ENCODE measurements at places on chromosomes 1 and 21.

DNA sequence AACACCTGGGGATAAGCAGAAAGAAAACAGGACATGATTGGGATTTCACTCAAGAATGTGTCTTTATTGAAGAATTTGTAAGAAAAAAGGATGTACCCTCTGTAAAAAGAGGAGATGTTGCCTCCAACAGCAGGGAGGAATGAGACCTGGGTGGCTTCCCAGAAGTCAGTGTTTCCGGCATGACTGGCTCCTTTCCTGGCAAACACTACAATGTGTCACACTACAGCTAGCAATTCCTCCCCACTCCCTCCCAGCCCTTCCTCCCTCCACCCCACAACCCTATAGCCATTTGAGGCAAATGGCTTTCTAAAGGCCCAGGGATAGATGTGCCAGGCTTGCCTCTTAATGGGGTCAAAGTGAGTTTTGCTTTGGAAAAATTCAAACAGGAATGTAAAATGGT, 11.5 kb upstream of the COL8A2 start:
- DNase-seq: no peak

GRCh38 chr1:147611021-147611426, 59.3 kb downstream of the ACP6 start:
- DNase-seq: peak; percentile 28

- no peak for DNase-seq
These were observed 24.2 kb downstream of the ABL2 start for GRCh38 chr1:179205284-179205683.

DNA sequence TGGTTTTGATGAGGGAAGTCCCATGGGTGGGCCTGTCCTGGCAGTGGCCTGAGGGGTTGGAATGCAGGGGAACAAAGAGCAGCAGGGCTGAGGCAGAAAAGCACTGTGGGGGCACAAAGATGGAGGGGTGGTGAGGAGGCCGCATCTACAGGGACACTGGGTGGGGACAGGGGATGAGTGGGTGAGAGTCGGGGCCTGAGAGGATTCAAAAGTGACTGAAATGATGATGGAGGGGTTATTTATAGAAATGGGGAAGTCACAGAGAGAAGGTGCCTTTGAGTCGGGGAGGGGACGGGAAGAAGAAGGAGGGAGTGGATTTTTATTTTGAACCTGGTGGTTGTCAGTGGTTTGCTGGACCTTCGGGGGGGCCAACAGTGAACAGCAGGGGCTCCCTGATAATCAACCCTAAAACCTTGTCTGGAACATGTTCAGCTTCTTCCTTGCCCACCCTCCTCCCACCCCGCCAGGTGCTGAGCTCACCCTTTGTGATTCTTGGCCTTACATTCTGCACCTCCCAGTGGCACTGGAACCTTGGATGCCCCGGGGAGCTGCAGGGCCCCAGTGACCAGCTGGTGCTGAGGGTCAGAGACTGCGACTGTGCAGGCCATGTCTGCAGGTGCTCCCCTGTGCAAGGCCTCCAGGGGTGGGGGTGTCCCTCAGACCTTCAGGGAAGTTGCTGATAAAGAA, 42.9 kb downstream of the IER5 start:
- DNase-seq: no peak

DNA sequence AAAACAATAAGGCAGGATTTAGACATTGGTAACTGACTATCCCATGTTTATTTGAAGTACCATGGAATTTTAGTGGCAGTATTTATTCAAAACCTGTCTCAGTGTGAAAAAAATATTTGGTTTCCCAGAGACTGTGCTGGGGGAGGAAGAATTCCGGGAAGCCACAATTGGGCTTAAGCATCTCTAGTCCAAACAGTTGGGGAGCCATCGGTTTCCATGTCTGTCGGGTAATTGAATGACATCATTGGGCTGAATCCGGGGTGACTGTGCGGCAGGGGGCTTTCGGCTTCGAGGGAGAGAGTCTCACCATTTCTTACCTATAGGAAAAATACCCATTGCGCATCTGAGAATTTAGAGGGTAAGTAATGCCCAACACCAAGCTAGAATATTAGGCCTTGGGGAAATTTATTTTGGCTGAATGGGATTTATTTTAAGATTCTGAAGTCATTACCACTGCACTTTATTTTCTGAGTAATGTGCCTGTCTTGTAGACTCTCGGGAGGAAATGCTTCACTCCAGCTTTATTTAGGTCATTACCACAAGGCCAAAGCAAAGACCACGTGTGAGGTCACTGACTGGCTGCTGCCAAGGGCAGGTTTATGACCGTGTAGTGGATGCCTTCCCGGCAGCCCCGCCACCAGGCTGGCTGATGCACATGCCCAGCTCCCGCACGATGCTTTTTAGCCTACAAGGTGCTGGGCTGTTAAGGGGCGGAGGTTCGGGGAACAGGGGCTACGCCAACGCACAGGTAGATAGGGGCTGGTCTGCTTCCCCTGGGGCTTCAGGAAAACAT, 23.1 kb upstream of the UMODL1 start:
- no peak for DNase-seq

GRCh38 chr1:64176659-64177058, 26.8 kb upstream of the UBE2U start:
- no peak for DNase-seq

- peak; percentile 84 for DNase-seq
These were observed 688.8 kb downstream of the PLA2G4A start for GRCh38 chr1:187517546-187517945.

DNA sequence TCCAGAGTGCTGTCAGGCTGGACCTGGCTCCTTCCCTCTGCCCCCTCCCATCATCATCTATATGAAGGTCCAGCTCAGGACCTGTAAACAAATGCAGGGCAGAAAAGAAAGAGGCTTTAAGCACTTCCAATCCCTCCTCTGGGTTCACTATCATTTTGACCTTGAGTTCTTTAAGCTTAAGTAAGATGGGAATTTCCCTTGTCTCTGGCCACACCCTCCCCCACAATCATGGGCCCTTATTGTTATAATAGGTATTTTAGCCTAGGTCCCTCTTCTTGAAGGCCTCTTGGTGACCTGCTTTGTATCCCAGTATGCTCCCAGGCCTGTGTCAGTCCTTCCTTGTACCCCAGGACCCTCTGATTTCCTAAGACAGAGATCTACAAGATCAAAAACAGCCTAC, 45.1 kb upstream of the EPS15 start:
- no peak for DNase-seq

DNA sequence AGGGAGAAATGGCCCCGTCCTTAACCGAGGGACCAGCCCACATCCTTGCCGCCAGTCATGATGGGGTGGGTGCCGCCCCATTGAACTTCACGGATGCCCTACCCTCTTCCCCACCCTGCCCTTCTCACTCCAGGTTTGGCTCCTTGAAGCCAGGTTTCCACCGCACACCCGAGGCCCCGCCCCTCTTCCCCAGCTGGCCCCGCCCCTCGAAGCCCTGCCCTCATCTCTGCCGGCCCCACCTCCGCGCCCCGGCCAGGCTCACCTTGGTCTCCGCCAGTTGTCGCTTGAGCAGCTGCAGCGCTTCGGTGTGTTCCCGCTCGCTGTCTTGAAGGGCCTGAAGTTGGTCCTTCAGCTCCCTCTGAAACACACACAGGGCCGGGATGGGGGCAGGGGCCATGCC, 16.6 kb downstream of the TRIM62 start:
- DNase-seq: no peak

- DNase-seq: no peak
These were observed 853.2 kb upstream of the B3GALT2 start for GRCh38 chr1:194039578-194039977.

DNA sequence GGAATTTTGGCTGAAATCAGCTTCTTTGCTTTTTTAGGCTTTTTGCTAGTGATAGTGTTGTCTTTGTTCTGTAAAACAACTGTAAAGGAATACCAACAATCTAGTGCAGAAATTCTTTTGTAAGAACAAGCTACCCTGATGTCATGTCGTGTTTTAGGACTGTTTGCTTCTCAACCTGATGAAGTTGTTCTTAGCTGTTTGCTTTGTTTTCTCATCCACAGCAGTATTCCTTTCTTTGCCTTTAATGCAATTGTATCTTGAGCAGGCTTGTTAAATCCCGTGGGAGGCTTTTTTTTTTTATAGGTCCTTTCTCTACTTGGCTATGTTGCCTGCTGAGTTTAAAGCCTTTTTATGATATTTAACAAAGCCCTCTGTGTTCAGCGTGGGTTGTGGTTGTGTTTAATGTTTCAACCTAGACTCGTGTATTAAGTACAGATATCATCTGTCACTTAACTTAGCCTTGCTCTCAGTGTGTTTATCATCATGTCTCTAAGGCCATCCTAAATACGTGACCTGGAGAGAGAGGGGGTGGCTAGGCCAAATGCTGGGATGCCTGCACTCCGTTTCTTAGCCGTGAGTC, 31.6 kb downstream of the ADARB1 start:
- no peak for DNase-seq

GRCh38 chr1:215397106-215397505, 170.0 kb upstream of the KCTD3 start:
- DNase-seq: no peak

DNA sequence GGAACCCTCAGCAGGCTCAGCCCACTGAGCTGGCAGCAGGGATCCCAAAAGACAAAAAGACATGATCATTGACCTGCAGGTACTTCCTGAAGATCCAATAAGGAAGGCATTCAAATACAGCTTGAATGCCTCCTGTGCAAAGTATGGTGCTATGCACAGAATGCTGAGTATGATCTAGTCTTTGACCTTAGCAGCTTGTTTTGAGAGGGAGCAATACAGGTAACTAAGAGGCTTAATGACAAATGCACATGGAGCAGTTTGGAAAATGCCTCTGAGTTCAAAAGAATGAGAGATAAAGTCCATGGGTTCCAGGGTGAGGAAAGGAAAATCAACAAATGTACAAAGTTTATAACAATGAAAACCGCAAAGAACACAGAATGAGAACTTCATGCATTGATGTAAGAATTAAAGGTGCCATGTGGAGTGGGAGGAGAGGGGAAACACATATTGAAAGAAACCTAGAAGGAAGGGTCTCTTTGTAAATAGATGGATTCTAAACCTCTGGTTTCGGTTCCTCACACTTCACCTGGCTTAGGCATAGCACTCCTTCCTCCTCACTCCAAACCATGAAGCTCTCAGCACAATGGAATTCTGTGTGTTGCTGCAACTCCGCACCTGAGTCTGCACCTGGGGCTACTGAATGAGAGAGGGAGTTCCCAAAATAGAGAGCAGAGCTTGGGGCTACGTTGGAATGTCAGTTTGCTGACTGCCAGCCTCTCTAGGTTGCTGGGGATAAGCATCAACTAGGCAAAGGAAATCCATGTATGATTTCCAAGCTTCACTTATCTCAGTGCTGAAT, 77.6 kb downstream of the PLXNA2 start:
- no peak for DNase-seq

- DNase-seq: no peak
These were observed 66.7 kb upstream of the SDC3 start for GRCh38 chr1:30975217-30975616.

DNA sequence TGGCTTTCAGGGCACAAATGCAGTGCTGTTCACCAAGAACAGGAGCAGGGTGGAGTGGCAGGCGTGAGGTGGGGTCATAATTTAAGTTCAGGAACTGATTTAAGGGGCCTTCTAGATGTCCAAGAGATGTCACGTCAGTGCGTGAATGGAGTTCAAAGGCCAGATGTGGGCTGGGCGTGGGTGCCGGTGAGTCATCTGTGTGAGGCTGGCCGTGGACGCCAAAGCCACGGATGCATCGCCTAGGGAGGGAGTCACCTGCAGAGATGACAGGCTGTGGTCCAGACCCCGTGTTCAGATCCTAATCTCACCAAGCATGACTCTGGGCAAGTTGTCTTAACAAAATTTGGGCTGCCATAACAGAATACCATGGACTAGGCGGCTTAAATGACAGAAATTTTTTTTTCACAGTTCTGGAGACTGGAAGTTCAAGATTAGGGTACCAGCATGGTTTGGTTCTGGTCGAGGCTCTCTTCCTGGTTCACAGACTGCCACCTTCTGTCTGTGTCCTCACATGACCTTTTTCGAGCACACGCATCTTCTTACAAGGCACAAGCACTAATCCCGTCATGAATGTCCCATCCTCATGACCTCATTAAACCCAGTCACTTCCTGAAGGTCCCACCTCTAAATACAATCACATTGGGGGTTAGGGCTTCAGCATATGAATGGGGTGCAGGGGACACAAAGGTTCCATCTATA, 109.6 kb downstream of the PRDM2 start:
- DNase-seq: no peak

DNA sequence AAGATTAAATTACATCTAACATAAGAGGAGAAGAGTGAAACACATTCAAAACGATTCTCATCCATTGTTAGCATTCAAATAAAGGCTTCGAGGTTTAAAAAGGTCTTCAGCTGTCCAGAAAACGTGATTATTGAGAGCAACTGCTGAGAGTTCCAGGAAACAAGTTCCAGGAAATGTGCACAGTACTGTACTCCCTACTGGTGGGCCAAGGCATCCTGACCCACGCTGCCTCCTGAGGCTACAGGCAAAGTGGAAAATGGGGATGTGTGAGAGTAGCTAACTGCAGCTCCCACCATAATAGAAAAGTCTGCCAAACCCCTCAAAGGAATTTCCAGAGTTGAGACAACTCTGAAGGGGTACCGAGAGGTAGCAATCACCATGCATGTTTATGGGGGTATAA, 2.0 kb downstream of the VAV3 start:
- DNase-seq: no peak

- DNase-seq: no peak
These were observed 261.3 kb upstream of the CHRM3 start for GRCh38 chr1:239125027-239125426.

DNA sequence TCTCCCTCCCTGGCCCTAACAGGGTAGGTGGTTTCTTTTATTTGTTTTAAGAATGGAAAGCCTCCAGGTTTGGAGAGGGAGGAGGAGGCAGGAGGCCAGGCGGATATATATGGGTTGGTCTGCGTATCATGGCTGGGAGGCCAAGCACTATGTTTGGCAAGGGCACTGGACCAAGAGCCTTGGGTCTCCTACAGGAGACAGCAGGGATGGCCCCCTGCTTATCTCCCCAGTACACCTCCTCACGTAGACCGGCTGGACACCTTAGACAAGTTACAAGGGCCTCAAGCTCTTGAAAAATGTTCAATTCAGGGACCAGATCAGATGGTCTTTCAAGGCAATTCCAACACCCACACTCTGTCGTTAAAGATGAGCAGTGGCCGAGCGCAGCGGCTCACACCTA, 10.9 kb downstream of the SLC41A1 start:
- no peak for DNase-seq

DNA sequence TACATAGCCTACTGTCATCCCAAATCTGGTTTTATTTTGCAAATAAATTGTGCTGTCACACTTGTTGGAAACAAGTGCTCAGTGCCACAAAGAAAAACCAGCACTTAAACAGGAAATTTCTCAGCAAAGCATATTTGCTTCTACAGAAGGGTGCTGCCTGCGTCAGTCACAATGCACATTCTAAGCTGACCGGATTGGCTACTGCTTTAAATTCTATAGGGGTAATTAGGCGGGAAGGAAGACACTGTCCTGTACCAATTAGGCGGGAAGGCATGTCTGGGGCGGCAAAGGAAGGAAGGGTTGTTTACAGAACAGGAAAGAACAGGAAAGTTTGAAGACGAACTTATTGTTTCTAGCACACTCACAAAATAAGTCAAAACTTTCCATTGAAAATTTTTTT, 2.8 kb downstream of the IFI16 start:
- DNase-seq: no peak

DNA sequence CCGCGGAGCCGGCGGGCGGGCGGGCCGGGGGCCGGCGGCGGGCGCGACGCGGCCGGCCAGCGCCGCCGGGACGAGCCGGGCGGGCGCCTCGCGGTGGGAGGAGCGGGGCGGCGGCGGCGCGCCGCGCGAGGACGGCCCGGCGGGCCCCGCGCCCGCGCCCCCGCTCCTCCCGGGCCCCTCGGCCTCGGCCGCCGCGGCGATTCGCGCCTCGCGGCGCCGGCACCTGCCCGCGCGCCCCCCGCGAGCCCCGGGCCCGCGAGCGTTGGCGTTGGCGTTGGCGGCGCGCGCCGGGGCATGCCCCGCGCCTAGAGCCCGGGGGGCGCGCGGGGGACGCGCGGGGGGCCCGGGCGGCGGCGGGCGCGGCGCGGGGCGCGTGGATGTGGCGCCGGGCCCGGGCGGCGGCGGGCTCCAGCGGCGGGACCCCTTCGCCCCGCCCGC, at the start of gene SKI:
Gene SKI, plus strand, starts transcription at position 163 of the 438 bp plus-strand sequence. CDS start 448 bp downstream, outside the sequence.
- no peak for DNase-seq
